GM23338 (cell line): ENCODE measurements at places on chromosomes 12 and 14. TPM values are rescaled to one million over a fixed set of nuclear protein-coding genes. Genes with fewer than 3 reads are reported as not detected.

OAS2 gene
- total RNA-seq, result not detected in 2 replicates

- H3K4me1 ChIP-seq, result peaks cover 8% of the 10 kb centered on the region; the same call in 1 of the 2 replicates
- no peaks in the 10 kb centered on the region for H3K27me3 ChIP-seq
- H3K4me3 ChIP-seq, result no peak overlapping the region
- no peak overlapping the region for H3K27ac ChIP-seq
Observed at GRCh38 chr12:124194893-124195566, 99.9 kb upstream of the RFLNA start.

PUS7L gene
- total RNA-seq, result 27.4 and 36.0 TPM in 2 replicates

GRCh38 chr12:104591257-104591885 lies 134.6 kb downstream of the CHST11 start:
- H3K27me3 ChIP-seq, result no peaks in the 10 kb centered on the region
- no peak overlapping the region for H3K27ac ChIP-seq
- H3K36me3 ChIP-seq, result no peaks in the 10 kb centered on the region
- H3K4me3 ChIP-seq, result no peak overlapping the region
- H3K4me1 ChIP-seq, result 0 out of 2 replicates have a peak, but pooled peaks cover under 1% of the 10 kb centered on the region

GRCh38 chr14:68719634-68720384 lies 73.1 kb downstream of the ZFP36L1 start:
- H3K36me3 ChIP-seq, result no peaks in the 10 kb centered on the region
- H3K27ac ChIP-seq, result no peak overlapping the region
- no peaks in the 10 kb centered on the region for H3K4me1 ChIP-seq
- H3K4me3 ChIP-seq, result no peak overlapping the region
- no peaks in the 10 kb centered on the region for H3K27me3 ChIP-seq

DNA sequence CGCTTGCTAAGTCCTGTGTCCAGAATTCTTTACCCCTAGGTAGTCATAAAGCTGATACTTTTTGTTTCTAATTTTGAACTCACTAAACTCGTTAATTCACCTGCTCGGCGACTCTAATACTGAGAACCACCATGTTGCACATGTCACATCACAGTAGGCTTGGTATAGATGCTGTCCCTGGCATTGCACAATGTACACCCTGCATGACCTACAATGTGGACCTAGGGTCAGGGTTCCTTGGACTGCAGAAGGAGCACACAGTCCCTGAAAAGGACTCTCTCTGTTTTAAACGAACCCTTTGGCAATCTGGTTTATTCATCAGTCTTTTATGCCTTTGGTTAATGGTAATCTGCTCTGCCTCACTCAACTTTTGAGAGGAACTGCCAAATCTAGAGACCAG lies 272.4 kb downstream of the FOXN3 start:
- H3K36me3 ChIP-seq, result no peaks in the 10 kb centered on the region
- no peak overlapping the region for H3K27ac ChIP-seq
- DNase-seq, result no peak
- no peaks in the 10 kb centered on the region for H3K27me3 ChIP-seq
- H3K4me1 ChIP-seq, result peaks cover 14% of the 10 kb centered on the region
